ENCODE measurements at places on chromosomes 13 and 19.

DNA sequence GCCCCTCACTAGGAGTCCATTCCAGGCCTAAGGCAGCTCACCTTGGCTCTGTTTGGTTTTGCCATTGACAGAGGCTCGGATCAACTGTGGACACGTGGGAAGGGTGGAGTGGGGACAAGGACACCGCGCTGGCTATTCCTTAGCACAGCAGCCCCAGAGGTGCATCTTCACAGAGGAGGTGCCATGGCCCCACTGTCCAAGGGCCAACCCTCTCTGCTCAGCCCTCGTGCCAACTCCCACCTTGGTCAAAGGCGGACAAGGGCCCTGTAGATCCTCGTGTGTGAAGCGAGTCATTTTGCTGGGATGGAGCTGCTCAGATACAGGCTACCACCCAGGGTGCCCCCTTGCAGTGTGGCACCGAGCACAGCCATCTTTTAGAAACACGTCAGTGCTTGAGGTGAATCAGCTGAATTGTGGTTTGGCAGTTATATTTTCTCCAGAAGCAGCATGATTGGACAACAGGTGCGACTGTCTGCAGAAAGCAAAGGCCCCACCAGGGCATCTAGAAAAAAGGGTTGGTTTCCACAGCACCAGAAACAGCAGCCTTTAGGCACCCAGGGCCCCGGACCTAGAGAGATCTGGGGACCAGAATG lies 192.1 kb upstream of the GPR12 start:
- no peak for DNase-seq

- no peak for DNase-seq
Observed at GRCh38 chr13:90906554-90906953, 440.9 kb upstream of the MIR17HG start.

GRCh38 chr19:14830702-14831101 lies 4.3 kb downstream of the OR7A5 start:
- no peak for DNase-seq

DNA sequence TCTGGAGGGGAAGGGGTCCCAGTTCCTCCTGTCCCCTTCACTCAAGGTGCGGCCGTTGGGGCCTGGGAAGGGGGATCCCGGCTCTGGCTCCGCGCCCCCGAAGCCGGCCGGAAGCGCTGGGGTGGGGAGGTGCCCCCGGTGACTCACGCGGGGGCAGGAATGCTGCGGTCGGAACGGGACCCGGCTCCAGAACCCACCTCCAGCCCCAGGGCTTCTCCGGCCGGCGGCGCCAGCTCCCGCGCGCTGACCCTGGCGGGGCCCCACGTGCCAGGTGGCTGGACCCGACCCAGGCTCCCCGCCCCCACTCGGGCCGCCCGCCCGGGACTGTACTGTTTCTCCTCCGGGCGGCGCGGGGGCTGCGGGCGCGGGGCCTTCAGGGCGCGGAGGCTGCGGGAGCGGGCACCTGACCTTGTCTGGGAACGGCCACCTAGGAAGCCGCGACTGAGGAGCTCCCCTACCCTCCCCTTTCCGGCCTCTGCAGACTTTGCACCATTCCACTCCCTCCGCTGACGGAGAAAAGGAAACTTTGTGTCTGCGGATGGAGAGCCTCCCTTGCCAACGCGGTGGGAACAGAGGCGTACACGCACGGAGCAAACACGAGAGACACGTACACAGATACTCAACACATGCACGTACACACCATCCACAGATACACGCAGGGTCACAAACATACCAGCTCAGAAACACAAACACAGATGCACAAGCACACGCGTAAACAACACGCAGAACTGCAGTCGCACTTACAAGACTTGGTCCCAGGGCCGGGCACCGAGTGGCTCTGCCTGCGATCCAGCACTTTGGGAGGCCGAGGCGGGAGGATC lies 7.2 kb downstream of the AXL start:
- no peak for DNase-seq

- no peak for DNase-seq
Observed at GRCh38 chr19:3406571-3407111, 40.3 kb downstream of the NFIC start.

GRCh38 chr13:102816708-102817107 lies 17.8 kb downstream of the BIVM start:
- DNase-seq: no peak

GRCh38 chr13:99724633-99725517 lies 223.6 kb downstream of the TM9SF2 start:
- no peak for DNase-seq

- no peak for DNase-seq
Observed at GRCh38 chr13:32910530-32910929, 105.7 kb upstream of the KL start.

- no peak for DNase-seq
Observed at GRCh38 chr13:100149389-100149788, 60.5 kb downstream of the PCCA start.

GRCh38 chr19:18503971-18504885 lies 17.6 kb downstream of the ELL start:
- no peak for DNase-seq

DNA sequence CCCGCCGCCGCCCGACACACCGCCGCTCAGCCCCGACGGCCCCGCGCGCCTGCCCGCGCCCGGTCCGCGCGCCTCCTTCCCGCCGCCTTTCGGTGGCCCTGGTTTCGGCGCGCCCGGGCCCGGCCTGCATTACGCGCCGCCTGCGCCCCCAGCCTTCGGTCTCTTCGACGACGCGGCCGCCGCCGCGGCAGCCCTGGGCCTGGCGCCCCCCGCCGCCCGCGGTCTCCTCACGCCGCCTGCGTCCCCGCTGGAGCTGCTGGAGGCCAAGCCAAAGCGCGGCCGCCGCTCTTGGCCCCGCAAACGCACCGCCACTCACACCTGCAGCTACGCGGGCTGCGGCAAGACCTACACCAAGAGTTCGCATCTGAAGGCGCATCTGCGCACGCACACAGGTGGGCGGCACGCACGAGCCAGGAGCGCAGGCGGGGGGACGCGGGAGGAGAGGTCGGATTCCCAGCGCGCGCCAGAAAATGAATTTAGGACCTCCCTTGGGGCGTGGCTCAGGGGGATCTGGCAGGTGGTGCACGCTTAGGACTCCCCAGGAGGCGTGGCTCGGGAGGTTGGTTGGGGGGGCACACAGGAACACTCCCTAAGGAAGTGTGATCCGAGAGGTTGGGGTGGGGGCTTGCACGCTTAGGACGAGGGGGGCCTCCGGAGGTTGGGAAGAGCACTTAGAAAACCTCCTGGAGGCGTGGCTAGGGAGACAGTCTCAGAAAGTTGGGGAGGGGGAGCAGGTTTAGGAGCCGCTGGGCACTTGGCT lies 1.2 kb downstream of the KLF2 start:
- no peak for DNase-seq

DNA sequence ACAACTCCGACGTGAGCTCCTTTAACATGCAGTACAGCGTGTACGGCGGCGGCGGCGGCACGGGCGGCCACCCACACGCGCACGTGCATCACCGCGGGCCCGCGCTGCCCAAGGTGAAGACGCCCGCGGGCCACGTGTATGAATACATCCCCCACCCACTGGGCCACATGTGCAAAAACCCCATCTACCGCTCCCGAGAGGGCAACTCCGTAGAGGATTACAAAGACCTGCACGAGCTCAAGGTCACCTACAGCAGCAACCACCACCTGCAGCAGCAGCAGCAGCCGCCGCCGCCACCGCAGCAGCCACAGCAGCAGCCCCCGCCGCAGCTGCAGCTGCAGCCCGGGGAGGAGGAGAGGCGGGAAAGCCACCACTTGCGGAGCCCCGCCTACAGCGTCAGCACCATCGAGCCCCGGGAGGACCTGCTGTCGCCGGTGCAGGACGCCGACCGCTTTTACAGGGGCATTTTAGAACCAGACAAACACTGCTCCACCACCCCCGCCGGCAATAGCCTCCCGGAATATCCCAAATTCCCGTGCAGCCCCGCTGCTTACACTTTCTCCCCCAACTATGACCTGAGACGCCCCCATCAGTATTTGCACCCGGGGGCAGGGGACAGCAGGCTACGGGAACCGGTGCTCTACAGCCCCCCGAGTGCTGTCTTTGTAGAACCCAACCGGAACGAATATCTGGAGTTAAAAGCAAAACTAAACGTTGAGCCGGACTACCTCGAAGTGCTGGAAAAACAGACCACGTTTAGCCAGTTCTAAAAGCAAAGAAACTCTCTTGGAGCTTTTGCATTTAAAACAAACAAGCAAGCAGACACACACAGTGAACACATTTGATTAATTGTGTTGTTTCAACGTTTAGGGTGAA lies 6.6 kb downstream of the SLITRK5 start:
- DNase-seq: no peak

- DNase-seq: no peak
Observed at GRCh38 chr19:18613589-18614234, 1.0 kb downstream of the TMEM59L start.

- no peak for DNase-seq
Observed at GRCh38 chr19:49155820-49156346, 687 bp upstream of the HRC start.

DNA sequence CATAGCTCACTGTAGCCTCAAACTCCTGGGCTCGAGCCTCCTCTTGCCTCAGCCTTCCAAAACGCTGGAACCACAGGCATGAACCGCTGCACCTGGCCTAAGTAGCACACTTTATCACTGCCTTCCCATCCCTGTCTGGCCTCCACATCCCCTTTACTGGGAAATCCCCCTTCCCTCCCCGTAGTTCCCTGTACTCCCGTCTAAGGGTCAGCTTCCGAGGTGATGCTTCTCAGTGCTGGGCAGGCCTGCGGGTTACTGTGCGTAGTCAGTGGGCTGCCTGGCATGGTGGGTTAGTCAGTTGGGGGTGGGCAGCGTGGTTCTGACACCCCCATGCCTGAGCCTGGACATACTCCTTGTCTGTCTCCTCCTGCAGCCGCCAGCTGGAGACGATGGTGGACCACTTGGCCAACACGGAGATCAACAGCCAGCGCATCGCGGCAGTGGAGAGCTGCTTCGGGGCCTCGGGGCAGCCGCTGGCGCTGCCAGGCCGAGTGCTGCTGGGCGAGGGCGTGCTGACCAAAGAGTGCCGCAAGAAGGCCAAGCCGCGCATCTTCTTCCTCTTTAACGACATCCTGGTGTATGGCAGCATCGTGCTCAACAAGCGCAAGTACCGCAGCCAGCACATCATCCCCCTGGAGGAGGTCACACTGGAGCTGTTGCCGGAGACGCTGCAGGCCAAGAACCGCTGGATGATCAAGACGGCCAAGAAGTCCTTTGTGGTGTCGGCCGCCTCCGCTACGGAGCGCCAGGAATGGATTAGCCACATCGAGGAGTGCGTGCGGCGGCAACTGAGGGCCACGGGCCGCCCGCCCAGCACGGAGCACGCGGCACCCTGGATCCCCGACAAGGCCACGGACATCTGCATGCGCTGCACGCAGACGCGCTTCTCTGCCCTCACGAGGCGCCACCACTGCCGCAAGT lies 8.4 kb downstream of the PLEKHF1 start:
- no peak for DNase-seq

DNA sequence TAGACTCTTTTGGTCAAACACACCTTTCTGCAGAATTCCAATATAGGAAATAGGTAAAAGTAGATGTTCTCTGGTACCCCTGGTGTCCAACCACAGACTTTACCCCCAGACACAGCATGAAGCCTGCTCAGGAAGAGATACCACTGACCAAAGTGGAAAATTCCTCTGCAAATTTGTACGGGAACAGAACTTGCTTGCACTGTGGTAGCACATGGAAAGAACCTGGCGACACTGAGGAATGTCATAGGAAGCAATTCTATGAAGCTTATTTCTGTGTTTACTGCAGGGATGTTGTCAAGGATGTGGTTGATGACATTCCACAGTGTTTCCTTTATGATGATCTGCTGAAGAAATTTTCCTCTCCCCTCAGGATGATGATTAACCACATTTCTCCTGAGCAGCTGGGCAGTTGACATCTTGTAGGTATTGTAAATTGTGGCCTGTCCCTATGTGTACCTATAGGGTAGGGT lies 48.9 kb upstream of the TNFSF11 start:
- no peak for DNase-seq
